Endothelial cell (in vitro differentiated cells): ENCODE measurements at places on chromosomes 16 and 17. TPM values are rescaled to one million over a fixed set of nuclear protein-coding genes. Genes with fewer than 3 reads are reported as not detected.

GRCh38 chr16:66220702-66221101, 145.8 kb upstream of the CDH5 start:
- no peak for DNase-seq
- no peak overlapping the region for H3K4me3 ChIP-seq
- peaks cover 1% of the 10 kb centered on the region for H3K27me3 ChIP-seq
- H3K27ac ChIP-seq: no peak overlapping the region

DNA sequence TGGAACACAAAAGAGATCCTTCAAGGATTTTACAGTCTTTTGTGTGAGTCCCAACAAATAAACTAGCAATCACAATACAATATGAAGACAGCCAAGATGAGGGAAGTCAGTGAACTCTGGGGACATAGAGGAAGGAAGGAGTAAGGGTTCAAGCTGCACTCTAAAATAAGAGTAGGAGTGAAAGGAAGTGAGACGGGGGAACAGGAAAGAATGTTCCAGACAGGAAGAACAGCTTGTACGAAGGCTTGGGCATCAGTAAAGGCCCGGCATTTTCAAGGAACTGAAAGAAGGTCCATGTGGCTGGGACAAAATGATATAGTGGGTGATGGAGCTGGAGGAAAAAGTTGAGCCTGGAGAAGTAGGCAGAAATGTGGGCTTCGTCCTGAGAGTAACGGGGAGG, 4.5 kb downstream of the CCL17 start:
- peaks cover 18% of the 10 kb centered on the region for H3K4me1 ChIP-seq
- H3K27ac ChIP-seq: peak overlapping the region; percentile 19
- H3K36me3 ChIP-seq: no peaks in the 10 kb centered on the region
- no peak overlapping the region for H3K4me3 ChIP-seq
- DNase-seq: no peak

- peak; percentile 60 for DNase-seq
- no peaks in the 10 kb centered on the region for H3K36me3 ChIP-seq
- peaks cover 2% of the 10 kb centered on the region for H3K4me1 ChIP-seq
- H3K4me3 ChIP-seq: no peak overlapping the region
- H3K27ac ChIP-seq: no peak overlapping the region
Observed at GRCh38 chr17:2723997-2724783, 12.6 kb upstream of the CLUH start.

GRCh38 chr17:1123921-1124715, 55.7 kb downstream of the ABR start:
- H3K4me1 ChIP-seq: no peaks in the 10 kb centered on the region
- H3K27ac ChIP-seq: no peak overlapping the region
- no peak for DNase-seq

GRCh38 chr17:35255316-35255715, 12.4 kb downstream of the SLFN5 start:
- DNase-seq: no peak
- H3K36me3 ChIP-seq: no peaks in the 10 kb centered on the region
- H3K4me3 ChIP-seq: no peak overlapping the region
- H3K4me1 ChIP-seq: peaks cover 14% of the 10 kb centered on the region

DNA sequence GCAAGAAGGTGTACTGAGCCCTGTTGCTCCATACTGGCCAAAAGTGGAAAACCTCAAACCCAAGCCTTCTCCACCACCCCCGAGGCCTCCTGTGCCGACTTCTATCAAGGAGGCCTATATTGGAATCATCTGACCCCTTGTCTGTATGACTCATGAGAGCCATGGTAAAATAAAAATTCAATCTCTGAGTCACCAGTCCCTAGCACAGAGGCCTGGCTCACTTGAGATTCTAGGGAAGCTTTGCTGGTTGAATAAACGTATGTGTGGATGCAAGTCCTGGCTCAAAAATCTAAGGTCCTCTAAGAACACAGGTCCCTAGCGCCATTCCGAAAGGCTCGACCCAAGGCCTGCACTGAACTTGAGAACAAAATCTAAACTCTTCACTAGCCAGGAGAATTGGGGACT, 15.0 kb downstream of the NSMCE1 start:
- peaks cover 9% of the 10 kb centered on the region for H3K36me3 ChIP-seq
- H3K4me3 ChIP-seq: no peak overlapping the region
- no peak overlapping the region for H3K27ac ChIP-seq
- H3K4me1 ChIP-seq: peaks cover 13% of the 10 kb centered on the region

Gene XPO6
- 155 TPM for total RNA-seq

Gene KRT20
- total RNA-seq: not detected

Gene CCDC182
- not detected for total RNA-seq
